ENCODE measurements at places on chromosomes 3 and 15.

- no peak for DNase-seq
Measured at GRCh38 chr15:42623951-42624350, 48.5 kb downstream of the STARD9 start.

DNA sequence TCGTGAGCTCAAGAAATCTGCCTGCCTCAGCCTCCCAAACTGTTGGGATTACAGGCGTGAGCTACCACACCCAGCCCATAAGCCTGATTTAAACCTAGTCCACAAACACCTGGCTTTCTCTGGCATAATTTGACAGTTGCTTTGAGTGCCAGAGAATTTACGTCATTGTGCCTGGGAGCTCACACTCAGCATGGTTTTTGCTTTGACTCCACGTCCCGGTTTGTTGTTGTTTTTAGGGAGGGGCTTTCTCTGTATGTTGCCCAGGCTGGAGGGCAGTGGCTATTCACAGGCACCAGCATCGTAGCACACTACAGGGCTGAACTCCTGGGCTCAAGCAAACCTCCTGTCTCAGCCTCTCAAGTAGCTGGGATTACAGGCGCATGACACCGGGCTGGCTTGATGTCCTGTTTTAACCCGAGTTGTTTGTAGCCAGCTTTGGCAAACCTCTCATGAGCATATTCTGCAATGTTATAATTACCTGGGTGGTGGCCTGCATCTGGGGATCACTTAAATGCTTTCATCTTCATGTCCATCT lies 32.7 kb downstream of the CEMIP start:
- no peak for DNase-seq

- no peak for DNase-seq
Measured at GRCh38 chr15:29942548-29942947, 120.3 kb upstream of the TJP1 start.

- no peak for DNase-seq
Measured at GRCh38 chr3:31918179-31919150, 62.6 kb downstream of the OSBPL10 start.

GRCh38 chr3:136038668-136039067 lies 73.1 kb downstream of the PPP2R3A start:
- DNase-seq = no peak

DNA sequence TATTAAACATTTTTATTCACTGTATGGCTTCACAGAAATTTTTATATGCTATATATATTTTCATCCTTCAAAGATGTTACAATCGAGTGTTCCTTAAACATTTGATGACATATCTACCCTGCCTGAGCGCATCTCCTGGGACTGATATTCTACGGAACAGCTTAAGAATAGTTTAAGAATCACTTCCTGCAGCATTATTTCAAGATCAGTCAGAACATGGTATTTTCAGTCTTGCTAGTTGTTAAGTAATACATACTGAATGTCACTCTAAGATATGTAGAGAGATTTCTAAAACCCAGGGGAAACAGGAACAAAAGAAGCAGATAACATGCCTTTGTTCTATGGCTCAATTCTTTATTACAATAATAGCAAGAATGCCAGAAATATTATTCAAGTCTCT lies 8.7 kb downstream of the COL8A1 start:
- DNase-seq = no peak

All from activated T-cell treated with anti-CD3 and anti-CD28 coated beads for 48 hours (primary cell).